ENCODE measurements at places on chromosomes 2 and 18. TPM values are rescaled to one million over a fixed set of nuclear protein-coding genes. Genes with fewer than 3 reads are reported as not detected.

DNA sequence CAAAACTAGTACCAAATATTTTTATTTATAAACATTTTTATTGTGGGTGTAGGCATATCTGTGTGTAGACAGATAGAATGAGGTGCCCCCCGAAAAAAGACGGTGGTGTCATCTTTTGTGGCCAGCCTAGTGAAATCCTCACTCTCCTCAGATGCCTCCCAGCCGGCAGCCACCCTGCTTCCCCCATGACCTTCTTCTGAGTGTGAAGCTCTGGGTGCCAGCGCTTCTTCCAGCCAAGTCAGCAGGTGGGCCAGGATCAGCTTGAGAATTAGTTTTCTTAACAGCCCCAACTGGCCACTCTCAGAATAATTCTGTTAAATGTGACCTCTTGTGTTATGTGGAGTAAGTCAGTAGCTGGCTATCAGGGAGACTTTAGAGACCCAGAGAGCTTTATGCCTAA lies 229.6 kb upstream of the FOSL2 start:
- DNase-seq, result no peak

DNA sequence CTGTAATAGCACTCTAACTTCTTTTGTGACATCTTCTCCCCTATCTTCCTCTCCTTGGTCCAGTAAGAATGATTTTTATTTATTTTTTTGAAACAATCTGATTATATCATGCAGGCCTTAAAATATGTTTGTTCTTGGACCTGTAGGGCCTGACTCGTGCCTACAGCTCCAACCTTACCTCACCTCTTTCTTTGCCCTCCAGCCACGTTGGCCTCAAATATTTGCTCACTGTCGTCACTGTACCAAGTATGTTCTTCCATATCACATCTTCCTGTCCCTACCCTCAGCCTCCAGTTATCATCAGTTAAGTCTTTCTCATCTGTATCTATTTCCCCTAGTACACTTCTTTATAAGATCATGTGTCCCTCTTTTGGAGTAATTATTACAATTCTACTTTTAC lies 125.5 kb downstream of the CDH7 start:
- DNase-seq, result no peak

DHRS9 gene
- 0.11 TPM for total RNA-seq

GRCh38 chr2:125405816-125406215 lies 1250.1 kb upstream of the GYPC start:
- peak; percentile 65 for DNase-seq

NEB gene
- total RNA-seq, result 0.03 TPM

DNA sequence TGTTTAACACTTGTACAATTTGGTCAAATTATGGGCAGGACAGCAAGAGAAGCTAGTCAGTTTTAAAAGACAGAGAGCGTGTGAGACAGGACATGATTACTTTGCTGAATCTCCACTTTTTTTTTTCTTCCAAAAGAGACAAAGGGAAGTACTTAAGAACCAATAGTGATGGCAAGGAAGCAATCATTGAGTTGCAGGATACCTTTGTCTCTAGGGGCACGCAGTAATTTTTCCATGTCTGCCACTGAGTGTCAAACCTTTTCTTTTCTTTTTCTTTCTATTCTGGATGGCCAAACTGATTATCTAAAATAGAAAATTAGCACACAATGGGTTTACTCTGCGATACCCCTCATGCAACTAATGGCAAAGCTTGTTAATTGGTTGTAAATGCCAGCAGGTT lies 533.0 kb downstream of the PLCL1 start:
- no peak for DNase-seq

DNA sequence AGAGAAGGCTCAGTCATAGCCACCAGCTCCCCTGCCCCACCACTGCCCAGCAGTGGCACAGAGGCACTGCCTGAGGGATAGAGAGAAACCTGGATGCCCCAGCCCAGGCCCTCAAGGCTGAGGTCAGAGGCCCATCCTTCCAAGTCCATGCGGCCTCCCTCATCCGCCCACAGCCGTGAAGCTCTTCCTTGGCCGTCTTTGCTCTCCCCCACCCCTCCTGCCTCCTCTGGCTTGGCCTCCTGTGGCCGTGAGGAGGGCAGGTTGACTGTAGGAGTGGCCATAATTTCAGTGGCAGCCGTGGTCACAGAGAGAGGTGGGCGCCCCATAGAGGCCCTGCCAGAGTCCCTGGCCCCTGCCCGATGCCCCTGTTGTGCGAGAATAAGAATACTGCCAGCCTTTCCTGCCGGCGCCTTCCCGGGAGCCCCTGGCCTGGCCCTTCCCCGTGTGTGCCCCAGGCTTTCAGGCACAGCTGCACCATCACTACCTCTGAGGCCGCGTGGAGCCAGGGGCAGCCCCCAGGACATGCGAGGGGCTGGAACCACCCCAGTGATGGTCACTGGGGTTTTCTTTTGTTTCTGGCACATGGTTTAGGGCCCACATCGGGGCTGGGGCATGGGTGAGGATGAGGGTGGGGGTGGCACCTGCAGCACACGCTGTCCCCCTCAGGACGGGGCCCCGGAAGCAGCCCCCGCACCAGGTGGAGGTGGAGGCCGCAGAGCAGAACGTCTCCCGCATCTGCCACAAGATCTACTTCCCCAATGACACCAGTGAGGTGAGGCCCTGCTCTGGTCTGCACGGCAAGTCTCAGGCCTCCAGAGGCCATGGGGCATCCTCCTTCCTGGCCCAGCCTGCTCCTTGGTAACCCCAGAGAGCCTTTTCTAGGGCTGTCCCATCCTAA lies 13.1 kb upstream of the GPR17 start:
- DNase-seq, result no peak

DNA sequence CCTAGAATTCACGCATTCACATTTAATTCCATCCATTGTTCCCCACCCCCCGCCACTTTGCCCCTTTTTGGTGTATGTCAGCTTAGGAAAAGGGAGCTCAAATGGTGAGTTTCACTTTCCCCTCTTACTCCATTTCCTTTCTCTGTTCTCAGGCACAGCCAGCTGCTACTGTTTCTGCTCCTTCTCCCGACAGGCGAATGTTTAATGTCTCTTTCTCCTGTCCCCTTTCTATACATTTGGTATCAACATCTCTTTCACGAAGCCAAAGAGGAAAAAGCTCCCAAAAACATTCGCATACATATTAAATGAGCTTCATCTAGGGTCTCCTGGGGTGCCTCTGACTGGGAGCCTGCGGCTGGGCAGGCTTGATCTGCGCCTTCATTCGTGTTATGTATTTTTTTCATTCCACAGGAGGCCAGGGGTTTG lies 124.2 kb upstream of the SATB2 start:
- no peak for DNase-seq

GRCh38 chr18:47260120-47260923 lies 8.9 kb upstream of the SKOR2 start:
- no peak for DNase-seq

B4GALT6 gene
- total RNA-seq, result 0.09 TPM

SCN3A gene
- 0.19 TPM for total RNA-seq

SERPINE2 gene
- 66.7 TPM for total RNA-seq

CDH7 gene
- not detected for total RNA-seq

TBR1 gene
- total RNA-seq, result 0.03 TPM

GRCh38 chr18:46480226-46480625 lies 176.8 kb downstream of the LOXHD1 start:
- no peak for DNase-seq

SLC30A3 gene
- not detected for total RNA-seq

IFT172 gene
- 18.4 TPM for total RNA-seq

RNU2-63P gene
- total RNA-seq, result 34.9 TPM
